Fibroblast of the aortic adventitia (primary cell): ENCODE measurements at places on chromosomes 5 and 9.

DNA sequence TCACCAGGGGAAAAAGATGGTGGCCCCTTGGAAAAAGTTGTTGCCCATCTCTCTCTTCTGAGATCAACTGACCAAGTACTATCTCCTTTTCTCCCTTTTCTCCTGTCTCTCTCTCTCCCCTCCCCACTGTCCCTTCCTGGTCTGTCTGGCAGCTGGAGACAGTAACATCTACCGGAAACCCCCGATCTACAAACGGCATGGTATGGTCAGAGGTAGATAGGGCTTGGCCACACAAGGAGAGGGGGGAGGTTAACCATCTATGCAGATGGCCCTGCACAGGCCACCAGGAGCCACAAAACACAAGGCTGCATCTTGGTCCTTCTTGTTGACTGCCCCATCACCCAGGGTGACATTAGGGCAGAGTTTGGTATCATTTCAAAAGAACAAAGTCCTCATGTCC, 29.3 kb upstream of the AFAP1L1 start:
- DNase-seq: no peak

DNA sequence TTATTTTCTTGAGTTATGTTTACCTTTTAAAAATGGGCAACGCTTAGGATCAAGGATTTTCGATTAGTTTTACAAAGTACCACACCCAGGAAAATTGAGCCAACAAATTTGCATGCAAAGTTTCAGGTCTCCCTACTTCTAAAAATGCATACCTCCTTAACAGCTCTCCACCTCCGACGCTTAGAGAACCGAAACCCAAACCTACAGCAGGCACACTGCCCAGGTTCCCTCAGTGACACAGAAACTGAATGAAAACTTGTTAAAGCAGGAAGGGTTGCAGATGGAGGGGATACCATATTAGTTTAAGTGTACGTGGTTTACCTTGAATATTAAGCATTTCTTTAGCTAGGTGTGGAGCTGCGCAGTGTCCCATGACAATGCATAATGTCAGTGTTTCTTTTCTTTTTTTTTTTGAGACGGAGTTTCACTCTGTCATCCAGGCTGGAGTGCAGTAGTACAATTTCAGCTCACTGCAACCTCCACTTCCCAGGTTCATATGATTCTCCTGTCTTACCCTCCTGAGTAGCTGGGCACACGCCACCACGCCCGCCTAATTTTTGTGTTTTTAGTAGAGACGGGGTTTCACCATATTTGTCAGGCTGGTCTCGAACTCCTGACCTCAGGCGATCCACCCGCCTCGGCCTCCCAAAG, 1.6 kb upstream of the SUB1 start:
- no peak for DNase-seq

- DNase-seq: no peak
These were observed 30.9 kb upstream of the CEP72 start for GRCh38 chr5:581266-581665.

DNA sequence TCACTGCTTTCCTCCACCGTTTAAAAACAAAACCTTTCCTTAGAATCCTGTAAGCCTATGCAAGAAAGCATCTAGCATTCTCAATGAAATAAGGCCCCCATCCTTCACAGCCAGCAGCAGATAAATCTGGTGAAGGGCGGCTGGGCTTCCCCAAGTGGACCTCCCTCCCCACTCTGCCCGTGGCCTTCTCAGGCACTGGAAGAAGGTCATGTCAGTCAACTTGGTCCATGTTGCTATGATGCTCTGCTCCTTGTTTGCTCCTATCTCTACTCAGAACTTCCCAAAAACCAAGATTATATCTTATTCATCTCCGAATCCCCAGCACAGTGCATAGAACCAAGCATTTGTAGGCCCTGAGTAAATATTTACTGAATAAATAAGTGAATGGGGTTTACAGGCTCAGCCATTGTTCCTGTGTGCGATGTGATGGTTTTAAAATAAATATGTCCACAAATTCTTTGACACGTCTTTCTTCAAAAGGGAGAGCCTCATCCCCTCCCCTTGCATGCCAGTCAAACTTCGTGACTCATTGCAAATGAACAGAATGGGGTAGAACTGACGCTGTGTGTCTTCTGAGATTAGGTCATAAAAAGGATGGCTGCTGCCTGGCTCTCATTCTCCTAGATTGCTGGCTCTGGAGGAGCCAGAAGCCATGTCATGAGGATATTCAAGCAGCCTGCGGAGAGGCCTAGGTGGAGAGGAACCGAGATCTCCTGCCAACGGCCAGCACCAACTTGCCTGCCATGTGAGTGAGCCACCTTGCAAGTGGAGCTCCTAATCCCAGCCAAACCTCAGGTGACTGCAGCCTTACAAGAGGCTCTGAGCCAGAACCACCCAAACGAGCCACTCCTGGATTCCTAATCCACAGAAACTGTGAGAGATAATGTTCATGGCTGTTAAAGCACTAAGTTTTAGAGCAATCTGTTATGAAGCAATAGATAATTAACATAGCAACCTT, 70.5 kb downstream of the MED27 start:
- no peak for DNase-seq

DNA sequence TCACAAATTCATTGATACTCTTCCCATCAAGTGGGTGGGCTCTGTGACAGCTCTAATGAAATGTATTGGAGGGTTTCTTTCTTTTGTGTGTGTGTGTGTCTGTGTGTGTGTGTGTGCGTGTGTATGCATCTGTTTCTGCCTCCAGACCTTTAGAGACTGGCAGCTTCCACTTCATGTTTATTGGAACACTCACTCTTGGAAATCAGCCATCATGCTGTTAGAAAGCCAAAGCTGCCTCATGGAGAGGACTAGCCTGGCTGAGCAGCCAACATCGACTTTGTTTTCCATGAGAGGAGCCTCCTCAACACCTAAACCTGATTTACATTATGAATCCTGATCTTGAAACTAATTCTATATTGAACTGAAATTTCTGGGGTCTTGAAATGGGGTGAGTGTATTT, 128.5 kb upstream of the FAM174A start:
- DNase-seq: no peak

DNA sequence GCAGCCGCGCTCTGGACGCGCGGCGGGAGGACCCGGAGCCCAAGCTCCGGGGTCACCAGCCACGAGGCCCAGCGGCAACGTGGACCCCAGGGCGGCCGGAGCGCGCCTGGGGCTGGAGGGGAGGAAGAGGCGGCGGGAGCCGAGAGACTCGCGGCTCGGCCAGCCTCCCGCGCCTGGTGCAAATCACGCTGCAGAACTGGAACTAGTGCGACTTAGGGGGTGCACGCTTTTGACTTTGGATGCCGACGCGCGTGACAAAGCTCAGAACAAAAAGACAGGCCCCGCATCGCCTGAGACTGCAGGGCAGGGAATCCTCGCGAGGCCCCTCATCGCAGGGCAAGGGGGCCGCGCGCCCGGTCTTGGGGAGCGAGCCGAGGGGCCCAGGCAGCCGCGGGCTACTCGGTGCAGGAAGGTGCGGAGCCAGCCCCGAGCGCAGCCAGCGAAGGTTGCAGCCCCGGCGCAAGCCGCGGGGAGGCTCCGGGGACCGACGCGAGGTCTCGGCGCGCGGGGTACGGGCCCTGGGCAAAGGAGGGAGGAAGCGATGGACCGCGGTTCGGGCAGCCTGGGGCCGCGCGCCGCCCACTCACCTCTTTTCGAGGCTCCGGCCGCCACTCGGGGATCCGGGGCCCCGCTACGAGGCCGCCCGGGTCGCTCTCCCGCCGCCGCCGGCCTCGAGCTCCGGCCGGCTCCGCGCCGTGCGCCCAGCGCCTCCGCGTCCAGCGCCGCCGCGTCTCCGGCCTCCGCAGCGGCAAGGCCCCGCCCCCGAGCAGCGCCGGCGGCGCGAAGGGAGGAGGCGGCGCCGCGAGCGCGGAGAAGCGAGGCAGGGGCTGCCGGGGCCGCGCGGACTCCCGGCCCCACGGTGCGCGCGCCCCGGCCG, at the start of gene GOLM1:
Gene GOLM1, minus strand, starts transcription at position 735 of the 877 bp plus-strand sequence. CDS start 20,238 bp downstream, outside the sequence.
- DNase-seq: peak; percentile 50

GRCh38 chr9:129023036-129023907, 4.9 kb downstream of the SH3GLB2 start:
- peak; percentile 88 for DNase-seq

- peak; percentile 94 for DNase-seq
These were observed 121.3 kb downstream of the LHFPL2 start for GRCh38 chr5:78527054-78527859.

DNA sequence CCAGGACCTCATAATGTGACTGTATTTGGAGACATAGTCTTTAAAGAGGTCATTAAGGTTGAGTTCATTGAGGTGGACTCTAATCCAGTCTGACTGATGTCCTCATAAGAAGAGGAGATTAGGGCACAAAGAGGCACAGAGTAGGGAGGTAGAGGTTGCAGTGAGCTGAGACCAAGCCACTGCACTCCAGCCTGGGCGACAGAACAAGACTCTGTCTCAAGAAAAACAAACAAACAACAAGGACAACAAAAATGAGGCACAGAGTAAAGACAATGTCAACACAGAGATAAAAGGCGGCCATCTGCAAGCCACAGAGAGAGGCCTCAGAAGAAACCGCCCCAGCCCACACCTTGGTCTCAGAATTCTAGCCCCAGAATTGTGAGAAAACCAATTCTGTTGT, 17.0 kb upstream of the TDRD7 start:
- DNase-seq: no peak

- DNase-seq: no peak
These were observed 217.5 kb upstream of the RIOK2 start for GRCh38 chr5:97400537-97400936.

- DNase-seq: no peak
These were observed 2.1 kb downstream of the NR4A3 start for GRCh38 chr9:99823681-99824377.
